ENCODE measurements at places on chromosomes 6 and 20. TPM values are rescaled to one million over a fixed set of nuclear protein-coding genes. Genes with fewer than 3 reads are reported as not detected.

MLIP gene
- total RNA-seq: not detected

BANF2 gene
- total RNA-seq: not detected

IL17A gene
- not detected for total RNA-seq

BMP5 gene
- total RNA-seq: not detected

CLPSL2 gene
- not detected for total RNA-seq

ATAT1 gene
- total RNA-seq: 5.6 TPM

PDE10A gene
- 16.6 TPM for total RNA-seq

IMPG1 gene
- total RNA-seq: not detected

OR12D1 gene
- not detected for total RNA-seq

LY6G6C gene
- not detected for total RNA-seq

MMS22L gene
- total RNA-seq: 7.4 TPM

HLA-DQB2 gene
- not detected for total RNA-seq
